ENCODE measurements at places on chromosomes 4 and X.

DNA sequence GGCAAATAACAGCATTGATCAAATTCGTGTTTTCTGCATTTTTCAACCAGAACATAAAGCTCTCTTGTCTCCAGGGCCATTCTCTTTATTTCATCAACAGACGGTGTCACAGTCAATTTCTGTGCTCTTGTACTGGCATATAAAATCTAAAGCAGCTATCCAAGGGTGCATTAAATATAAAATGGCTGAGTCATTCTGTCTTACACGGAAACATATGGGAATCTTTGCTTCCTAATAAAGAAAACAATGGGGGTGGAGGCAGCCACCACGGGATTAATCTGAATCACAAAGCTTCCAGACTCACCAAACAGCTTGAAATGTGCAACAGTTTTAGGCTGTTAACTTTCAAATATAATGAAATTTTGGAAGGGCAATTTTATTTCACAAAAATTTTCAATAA is 132.6 kb downstream of the IL15 start:
- no peak for ATAC-seq

- ATAC-seq, result no peak
These were observed 35.5 kb downstream of the PLAC1 start for GRCh38 chrX:134622813-134623185.

DNA sequence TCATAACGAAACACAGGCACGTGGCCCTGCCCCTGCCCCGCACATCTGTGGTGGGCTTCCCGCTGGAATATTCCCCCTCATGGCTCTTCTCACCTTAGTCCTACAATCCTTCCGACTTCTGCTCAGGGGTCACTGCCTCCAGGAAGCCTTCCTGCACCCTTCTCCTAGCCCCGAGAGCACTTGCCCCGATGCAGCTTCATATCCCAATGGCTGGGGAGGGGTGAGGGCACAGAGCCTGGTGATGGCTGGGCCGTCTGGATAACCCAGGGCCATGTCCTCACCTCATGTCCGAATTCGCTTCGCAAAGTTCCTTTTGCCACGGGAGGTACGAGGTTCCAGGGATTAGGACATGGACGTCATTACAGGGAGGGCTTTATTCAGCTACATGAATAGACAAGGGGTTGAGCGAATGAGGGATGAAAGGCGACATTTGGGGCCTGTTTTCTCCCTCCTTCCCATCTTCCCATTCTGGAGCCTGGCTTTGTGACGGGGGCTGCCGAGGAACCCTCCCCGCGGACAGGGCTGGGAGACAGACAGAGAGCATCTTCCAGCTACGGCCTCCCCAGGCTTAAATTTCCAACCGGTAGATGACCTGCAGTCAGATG is 35.5 kb upstream of the HMX1 start:
- ATAC-seq, result no peak

- no peak for ATAC-seq
These were observed 113.5 kb upstream of the GATB start for GRCh38 chr4:151874328-151874727.

- ATAC-seq, result no peak
These were observed 315.3 kb downstream of the DMD start for GRCh38 chrX:32896088-32896487.

All from stimulated activated memory B cell treated with anti-CD40 and anti-IgM and Interleukin-4, amounts not matched to agents 10 μg/mL and 1 μg/mL and 100 μg/mL, for 72 hours (primary cell).